Cortex of kidney (tissue), 1 donor: ENCODE measurements at places on chromosomes 1 and 21.

DNA sequence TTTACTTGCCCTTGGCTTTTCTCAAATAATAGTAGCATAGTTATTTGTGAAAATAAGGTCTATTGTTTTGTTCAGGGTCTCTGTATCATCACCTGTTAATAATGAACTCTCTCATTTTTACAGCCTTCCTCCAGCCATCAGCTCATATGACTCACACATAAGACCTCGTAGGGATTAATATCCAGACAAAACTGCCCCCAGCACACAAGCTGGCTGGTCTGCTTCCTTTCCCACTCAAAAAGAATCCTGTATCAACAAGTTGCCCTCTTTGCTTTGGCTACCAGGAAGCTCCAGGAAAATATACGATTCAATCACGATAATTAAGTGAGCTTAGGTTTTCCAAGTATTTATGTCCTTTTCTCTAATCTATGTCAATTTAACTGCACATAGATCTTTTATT, 119.2 kb downstream of the DMRTB1 start:
- DNase-seq, result no peak

DNA sequence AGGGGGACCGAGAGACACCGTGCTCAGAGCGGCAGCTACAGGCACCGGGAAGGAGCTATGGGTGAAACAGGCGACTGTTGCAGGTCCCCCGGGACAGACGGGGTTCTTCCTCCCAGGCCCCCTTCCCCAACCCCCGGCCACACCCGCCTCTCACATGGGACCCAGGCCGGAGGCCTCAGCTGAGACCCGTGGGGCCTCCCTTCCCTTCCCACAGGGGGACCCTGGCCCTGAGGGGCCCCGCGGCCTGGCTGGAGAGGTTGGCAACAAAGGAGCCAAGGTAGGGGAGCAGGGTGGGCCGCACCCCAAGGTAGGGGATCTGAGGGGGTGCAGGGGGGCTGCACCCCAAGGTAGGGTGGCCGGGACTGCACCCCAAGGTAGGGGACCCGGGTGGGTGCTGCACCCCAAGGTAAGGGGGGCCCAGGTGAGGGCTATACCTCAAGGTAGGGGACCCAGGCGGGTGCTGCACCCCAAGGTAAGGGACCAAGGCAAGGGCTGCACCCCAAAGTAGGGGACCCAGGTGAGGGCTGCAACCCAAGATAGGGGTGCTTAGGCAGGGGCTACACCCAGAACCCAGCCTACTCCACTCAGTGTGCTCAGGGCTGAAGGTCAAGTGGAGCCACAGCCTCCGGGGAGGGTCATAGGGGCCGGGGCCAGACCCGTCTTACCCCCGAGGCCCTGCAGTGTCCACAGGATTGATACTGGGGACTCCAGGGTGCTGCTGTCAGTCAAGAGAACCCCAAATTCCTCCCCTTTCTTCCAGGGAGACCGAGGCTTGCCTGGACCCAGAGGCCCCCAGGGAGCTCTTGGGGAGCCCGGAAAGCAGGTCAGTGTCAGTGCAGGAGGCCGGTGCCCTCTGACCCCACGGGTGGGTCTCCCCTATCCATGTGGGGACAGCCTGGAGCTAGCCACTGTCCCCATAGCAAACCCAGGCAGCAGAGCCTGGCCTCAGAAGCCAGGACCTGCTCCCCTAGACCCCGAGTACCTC, 22.7 kb downstream of the COL6A2 start:
- DNase-seq, result no peak

- DNase-seq, result no peak
Observed at GRCh38 chr1:22629886-22630285, 6.5 kb upstream of the C1QA start.

GRCh38 chr1:106063510-106063909, 993.0 kb upstream of the PRMT6 start:
- no peak for DNase-seq

GRCh38 chr1:83850834-83851233, 148.1 kb downstream of the TTLL7 start:
- no peak for DNase-seq

DNA sequence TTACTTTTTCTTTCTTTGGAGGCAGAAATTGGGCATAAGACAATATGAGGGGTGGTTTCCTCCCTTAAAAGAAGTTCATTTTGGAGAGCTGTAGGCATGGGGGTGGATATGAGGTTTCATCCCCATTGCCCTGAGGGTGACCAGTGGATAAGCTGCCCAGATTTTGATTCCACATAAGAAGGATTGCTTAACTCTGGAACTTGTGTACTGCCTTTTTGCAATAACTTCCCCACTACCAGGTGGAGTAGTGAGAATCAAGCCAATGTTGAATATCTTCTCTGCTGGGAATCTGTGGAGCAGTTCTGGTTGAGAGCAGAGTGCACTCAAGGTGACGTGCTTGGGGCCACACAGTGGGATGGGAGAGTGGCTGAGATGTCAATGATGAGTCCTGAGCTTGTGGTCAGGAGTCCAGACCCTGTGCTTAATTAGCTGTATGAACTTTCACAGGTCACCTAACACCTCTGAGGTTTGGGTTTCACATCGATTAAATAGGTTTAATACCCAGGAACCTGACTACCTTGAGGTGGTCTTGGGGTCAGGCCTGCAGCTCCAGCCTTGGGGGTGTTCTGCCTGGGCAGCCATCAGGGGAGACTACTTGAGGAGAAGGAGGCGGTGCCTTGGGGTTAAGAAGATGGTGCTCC, 152.9 kb downstream of the FCRL5 start:
- no peak for DNase-seq

GRCh38 chr1:159945483-159946241, at the start of gene IGSF9:
Gene IGSF9 (minus strand): TSS chr1:159945613. CDS start chr1:159943454, 2,159 bp downstream.
- no peak for DNase-seq

- no peak for DNase-seq
Observed at GRCh38 chr1:159007726-159008125, 2.0 kb upstream of the IFI16 start.

- no peak for DNase-seq
Observed at GRCh38 chr1:80668372-80668771, 1132.4 kb upstream of the ADGRL2 start.

DNA sequence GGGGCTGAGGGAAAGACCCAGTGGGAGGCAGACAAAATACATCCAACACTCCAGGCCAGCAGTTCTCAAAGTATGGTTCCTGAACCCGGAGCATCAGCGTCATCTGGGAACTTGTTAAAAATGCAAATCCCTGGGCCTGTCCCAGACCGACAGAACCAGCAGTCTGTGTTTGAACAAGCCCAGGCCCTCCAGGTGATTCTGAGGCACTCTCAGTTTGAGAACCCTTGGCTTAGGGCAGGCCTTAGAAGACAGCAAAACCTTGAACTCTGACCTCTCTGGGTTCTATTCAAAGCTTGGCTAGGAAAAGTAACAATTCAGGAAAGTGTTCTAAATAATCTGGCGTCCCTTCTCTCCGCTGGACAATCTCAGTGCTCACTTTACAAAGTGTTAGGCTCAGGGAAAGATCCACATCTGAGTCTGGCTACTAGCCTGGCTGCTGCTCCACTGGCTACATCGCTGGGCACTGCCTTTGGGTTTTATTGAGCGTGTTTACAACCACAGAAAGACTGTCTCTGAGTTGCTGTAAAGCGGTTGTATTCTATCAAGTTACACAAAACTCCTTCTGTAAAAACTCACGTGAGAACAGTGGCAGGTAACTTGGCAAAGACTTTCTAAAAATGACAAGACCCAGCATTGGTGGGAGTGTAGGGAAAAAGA, 166.1 kb downstream of the HIVEP3 start:
- DNase-seq, result no peak

DNA sequence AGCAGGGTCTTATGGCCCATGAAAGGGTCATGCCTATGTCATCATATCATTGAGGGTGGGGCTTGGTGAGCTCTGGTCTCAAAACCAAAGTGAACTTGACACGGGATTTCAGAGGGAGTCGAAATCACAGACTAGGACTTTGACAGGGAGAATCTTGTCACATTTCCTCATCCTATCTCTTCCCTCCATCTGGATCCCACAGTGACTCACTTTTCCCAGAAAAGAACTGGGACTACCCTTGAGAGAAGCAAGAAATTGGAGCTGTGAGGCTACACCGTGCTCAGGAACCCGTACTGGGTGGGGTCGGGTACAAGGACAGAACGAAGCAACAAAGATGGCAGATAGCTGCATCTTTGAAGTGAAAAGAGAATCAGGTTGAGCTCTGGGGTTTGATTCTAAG, 69.5 kb downstream of the ZSCAN20 start:
- no peak for DNase-seq

- no peak for DNase-seq
Observed at GRCh38 chr1:219049501-219049900, 124.2 kb upstream of the LYPLAL1 start.

DNA sequence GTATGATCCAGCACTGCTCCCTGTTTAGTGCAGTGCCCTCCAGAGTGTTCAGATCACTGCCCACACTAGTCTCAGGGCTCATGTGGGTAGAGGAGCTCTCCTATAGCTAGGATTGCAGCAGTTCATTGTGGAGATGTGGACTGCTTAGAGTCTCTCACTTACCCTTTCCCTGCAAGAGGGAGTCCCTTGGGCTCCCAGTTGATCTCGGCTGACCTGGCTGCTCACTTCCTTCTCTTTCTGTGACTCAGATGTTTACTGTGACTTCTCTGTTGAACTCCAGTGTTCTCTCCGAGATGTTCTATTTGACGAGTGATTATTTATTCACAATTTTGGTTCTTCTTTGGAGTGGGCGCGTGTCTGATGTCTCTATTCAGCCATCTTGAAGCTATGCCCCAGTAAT, 141.9 kb downstream of the PTBP2 start:
- DNase-seq, result no peak

- no peak for DNase-seq
Observed at GRCh38 chr1:15305468-15305770, 58.4 kb downstream of the FHAD1 start.

- DNase-seq, result no peak
Observed at GRCh38 chr1:238409191-238409850, 518.6 kb upstream of the ZP4 start.

GRCh38 chr1:26336477-26337205, 17.3 kb downstream of the CRYBG2 start:
- DNase-seq, result no peak

GRCh38 chr1:5660141-5660935, 331.9 kb downstream of the NPHP4 start:
- DNase-seq, result no peak

GRCh38 chr1:61570191-61570590, 154.8 kb downstream of the TM2D1 start:
- no peak for DNase-seq

- DNase-seq, result no peak
Observed at GRCh38 chr21:26946744-26947446, 20.0 kb downstream of the ADAMTS5 start.

- no peak for DNase-seq
Observed at GRCh38 chr1:89823679-89824292, 3.0 kb downstream of the LRRC8D start.

- no peak for DNase-seq
Observed at GRCh38 chr21:42811960-42812359, 67.4 kb downstream of the WDR4 start.

DNA sequence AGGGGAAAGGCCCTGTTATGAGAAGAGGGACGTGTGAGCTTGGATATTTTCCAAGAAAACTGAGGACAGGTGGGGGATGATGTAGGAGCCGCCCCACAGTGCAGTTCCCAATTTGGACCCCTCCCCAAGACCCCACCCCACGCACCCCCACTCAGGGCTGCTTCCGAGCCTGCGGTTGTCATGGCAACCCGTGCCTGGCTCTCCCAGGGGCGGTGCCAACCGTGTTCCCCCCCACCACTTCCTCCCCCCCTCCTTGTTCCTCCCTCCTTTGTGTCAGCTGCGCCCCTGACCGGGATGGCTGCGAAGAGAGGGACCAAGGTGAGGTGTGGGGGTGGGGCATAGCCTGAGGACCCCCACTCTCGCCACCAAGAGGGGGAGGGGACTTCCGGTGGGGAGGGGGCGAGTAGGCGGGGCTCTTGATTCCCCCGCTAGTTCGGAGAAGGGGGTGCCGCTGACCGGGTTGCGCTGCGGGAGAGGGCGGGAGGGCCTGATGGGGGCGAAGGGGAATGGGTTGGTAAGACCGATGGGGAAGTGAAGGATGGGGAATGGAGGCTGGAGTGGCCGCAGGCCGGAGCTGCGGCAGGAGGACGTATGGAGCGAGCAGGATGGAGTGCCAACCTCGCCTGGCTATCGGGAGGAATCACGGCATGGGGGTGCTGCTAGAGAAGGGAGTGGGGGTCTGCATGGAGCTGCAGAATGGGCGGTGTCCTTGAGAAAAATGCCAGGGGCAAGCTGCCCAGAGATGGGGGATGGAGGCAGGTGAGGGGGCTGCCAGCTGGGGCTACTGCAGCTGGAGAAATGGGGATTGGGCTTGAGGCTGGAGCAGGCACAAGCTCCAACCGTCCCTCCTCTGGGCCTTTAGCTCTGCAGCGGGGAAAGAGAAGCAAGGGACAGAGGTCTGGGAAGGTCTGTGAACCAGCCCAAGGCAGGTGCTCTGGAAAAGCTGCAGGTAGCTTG, 953 bp downstream of the TRIM46 start:
- no peak for DNase-seq

DNA sequence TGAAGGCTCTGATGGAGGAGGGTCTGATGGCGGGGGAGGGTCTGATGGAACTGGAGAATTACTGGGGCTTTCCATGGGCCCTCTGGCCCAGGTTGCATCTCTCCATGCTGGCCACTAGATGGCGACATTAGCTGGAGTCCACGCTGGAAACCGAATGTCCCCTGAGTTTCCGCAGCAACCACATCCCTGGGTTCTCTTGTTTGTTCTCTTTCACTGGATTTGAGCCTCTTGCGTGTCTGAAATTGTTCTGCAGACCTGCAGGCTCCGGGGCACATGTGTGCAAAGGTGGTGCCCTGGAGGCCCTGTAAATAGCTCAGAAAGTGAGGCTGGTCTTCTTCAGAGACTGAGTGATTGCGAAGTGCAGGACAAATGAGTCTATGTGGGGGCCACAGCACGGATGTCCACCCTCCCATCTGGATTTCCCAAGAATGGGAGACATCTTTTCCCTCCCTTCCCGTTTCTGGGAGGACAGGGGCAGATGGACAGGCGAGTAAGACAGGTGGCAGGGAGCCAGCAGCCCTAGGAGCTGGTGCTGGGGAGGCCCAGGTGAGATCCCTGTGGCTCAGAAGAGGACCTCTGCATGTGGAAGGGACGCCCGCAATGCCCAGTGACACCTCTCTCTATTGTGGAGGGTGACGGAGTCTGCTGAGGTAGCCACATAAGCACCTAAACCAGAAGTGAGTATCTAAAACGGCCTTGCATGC, 73.2 kb upstream of the ABCG1 start:
- DNase-seq, result no peak

GRCh38 chr21:34342476-34342875, 21.3 kb upstream of the KCNE2 start:
- no peak for DNase-seq

- no peak for DNase-seq
Observed at GRCh38 chr1:93348104-93348728, 2.5 kb downstream of the DR1 start.

DNA sequence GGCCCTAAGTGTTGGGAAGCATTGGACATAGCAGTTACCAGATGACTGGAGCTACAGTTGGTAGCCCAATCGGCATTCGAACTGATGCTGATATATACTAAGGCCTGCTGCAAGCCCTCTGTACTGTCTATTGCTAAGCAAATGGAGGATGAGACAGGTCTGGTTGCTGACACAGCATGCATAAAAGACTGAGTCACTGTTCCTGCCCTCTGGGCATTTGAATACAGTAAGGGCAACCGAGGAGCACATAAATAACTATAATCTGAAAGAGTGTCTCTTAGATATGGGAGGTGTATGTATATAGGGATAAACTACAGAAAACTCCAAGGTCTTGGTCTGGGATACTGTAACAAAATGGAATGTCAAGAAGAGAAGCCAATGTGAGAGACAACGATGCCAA, 16.8 kb upstream of the MARK1 start:
- no peak for DNase-seq

- DNase-seq, result no peak
Observed at GRCh38 chr1:66957938-66958337, 33.1 kb downstream of the MIER1 start.
